ENCODE measurements at places on chromosomes 7 and 10.

DNA sequence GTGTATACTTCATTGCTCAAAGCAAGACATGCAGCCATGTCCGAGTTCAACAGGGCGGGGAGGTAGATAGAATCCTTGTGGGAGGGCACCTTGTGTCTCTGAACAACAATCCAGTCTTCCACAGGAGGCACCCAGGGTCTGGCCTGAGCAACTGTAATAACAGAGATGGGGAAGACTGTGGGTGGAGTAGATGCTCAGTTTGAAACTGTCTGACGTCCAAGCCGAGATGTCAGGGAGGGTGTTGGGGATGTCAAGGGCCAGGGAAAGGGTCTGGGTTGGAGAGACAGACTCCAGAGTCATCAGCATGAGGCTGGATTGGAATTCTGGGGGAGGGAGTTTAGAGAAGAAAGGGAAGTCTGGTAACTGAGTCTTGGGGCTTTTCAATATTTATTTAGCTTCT, 88.0 kb downstream of the FANK1 start:
- no peaks in the 10 kb centered on the region for H3K36me3 ChIP-seq
- H3K27ac ChIP-seq, result no peak overlapping the region
- H3K4me1 ChIP-seq, result no peaks in the 10 kb centered on the region
- H3K4me3 ChIP-seq, result no peak overlapping the region
- no peaks in the 10 kb centered on the region for H3K27me3 ChIP-seq

GRCh38 chr7:132489776-132490237, 86.5 kb downstream of the PLXNA4 start:
- H3K27ac ChIP-seq, result no peak overlapping the region
- no peaks in the 10 kb centered on the region for H3K27me3 ChIP-seq
- no peak for DNase-seq
- H3K36me3 ChIP-seq, result no peaks in the 10 kb centered on the region

- no peak overlapping the region for H3K4me3 ChIP-seq
- H3K27me3 ChIP-seq, result no peaks in the 10 kb centered on the region
- peak; percentile 57 for DNase-seq
- no peaks in the 10 kb centered on the region for H3K36me3 ChIP-seq
Observed at GRCh38 chr10:15642095-15642494, 77.6 kb downstream of the ITGA8 start.

GRCh38 chr10:101224910-101225823, 4.1 kb downstream of the LBX1 start:
- no peaks in the 10 kb centered on the region for H3K36me3 ChIP-seq
- peaks cover 91% of the 10 kb centered on the region for H3K27me3 ChIP-seq
- no peak overlapping the region for H3K4me3 ChIP-seq
- no peak overlapping the region for H3K27ac ChIP-seq

DNA sequence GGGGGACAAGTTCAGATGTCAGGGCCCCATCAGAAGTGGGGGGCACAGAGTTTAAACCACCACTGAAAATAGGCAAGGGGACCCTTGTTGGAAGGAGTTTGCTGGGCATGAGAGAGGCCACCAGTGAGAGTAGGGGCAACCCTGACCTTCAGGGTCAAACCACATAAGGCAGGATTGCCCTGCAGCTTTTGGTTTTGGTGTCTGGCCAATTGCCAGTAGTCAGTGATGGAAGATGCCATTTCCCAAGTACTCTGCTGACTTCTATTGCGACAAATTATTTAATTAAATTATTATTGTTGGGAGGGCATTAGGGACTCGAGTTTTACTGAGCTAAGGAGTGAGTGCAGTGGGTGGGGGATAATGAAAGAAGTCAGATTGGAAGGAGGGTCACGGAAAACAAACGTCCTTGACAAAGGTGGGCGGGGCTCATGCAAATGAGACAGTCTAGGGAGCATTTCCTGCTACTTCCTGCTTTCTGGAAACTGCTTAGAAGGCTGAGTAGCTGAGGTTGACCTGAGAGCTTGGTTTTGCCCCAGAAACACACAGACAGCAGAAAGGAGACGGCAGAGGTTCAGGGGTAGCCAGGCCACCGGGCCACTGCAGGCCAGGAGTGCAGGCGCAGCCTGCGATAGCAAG, 74.2 kb upstream of the ANLN start:
- no peak overlapping the region for H3K4me3 ChIP-seq
- no peaks in the 10 kb centered on the region for H3K36me3 ChIP-seq
- no peak for DNase-seq
- no peak overlapping the region for H3K27ac ChIP-seq

GRCh38 chr7:152185558-152185957, 160.1 kb downstream of the GALNT11 start:
- no peaks in the 10 kb centered on the region for H3K27me3 ChIP-seq
- H3K4me1 ChIP-seq, result no peaks in the 10 kb centered on the region
- no peak overlapping the region for H3K27ac ChIP-seq
- H3K36me3 ChIP-seq, result peaks cover 12% of the 10 kb centered on the region
- H3K4me3 ChIP-seq, result no peak overlapping the region

GRCh38 chr10:78579576-78579975, 489.2 kb upstream of the ZMIZ1 start:
- H3K27ac ChIP-seq, result no peak overlapping the region
- peaks cover 6% of the 10 kb centered on the region for H3K27me3 ChIP-seq
- no peak for DNase-seq
- H3K36me3 ChIP-seq, result no peaks in the 10 kb centered on the region
- no peaks in the 10 kb centered on the region for H3K4me1 ChIP-seq

- no peaks in the 10 kb centered on the region for H3K27me3 ChIP-seq
- no peaks in the 10 kb centered on the region for H3K36me3 ChIP-seq
- H3K4me3 ChIP-seq, result no peak overlapping the region
- no peak overlapping the region for H3K27ac ChIP-seq
- peak; percentile 12 for DNase-seq
- peaks cover 5% of the 10 kb centered on the region for H3K4me1 ChIP-seq
Observed at GRCh38 chr7:28533731-28534531, 121.6 kb downstream of the CREB5 start.

All from fibroblast of lung (primary cell).